ENCODE measurements at places on chromosomes 2 and 18. TPM values are rescaled to one million over a fixed set of nuclear protein-coding genes. Genes with fewer than 3 reads are reported as not detected.

CXCR4 gene
- total RNA-seq = 311 TPM

PCARE gene
- total RNA-seq = not detected

APCDD1 gene
- total RNA-seq = not detected

KCNF1 gene
- 1.3 TPM for total RNA-seq

SULT1C2 gene
- not detected for total RNA-seq
